ENCODE measurements at places on chromosomes 2 and 18. TPM values are rescaled to one million over a fixed set of nuclear protein-coding genes. Genes with fewer than 3 reads are reported as not detected.

The RBKS gene
- total RNA-seq: 9.2 TPM

The FEV gene
- not detected for total RNA-seq

The FABP1 gene
- not detected for total RNA-seq

The DSG1 gene
- not detected for total RNA-seq

The SEC11C gene
- total RNA-seq: 49.9 TPM

Measured in A549 treated with Mapracorat at 1 μM for 4 hours (cell line).